ENCODE measurements at places on chromosomes 7 and 10.

GRCh38 chr10:132141076-132141475 is 45.7 kb upstream of the DPYSL4 start:
- no peak for DNase-seq

DNA sequence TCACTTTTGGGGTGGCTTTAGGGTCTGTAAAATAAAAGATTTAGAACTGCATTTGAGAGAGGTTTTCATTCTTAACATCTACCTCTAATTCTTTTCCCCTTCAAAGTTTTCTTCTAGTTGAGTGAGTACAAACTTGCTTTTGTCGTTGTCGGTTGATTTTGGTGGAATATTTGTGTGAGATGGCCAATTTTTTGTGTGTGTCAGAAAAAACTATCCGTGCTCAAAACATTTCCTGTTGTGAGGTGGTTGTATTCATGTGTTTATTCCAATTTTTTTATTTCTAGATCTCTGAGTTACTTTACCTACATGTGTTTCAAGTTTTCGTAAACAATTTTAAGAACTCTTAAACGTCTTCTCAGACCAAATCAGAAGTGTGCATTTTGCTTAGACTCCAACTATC is 1.6 kb downstream of the AHR start:
- no peak for DNase-seq

DNA sequence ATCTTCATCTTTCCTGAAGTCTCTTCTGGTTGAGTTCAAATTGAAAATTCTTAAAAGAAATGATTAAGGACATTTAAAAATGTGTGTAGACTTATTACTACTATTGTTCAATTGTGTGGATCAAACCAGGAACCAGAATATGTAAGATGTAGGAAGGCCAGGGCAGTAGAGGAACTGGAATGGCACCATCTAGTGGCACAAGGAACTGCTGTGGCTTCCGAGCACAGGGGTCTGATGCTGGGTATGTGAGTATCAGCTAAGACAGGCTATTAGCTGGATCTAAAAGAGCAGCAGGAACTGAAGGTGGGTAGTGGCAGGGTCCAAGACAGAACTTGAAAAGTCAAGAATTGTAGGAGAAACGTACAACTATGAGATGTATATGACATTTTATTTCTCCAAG is 247.3 kb downstream of the SEMA3A start:
- DNase-seq, result no peak

DNA sequence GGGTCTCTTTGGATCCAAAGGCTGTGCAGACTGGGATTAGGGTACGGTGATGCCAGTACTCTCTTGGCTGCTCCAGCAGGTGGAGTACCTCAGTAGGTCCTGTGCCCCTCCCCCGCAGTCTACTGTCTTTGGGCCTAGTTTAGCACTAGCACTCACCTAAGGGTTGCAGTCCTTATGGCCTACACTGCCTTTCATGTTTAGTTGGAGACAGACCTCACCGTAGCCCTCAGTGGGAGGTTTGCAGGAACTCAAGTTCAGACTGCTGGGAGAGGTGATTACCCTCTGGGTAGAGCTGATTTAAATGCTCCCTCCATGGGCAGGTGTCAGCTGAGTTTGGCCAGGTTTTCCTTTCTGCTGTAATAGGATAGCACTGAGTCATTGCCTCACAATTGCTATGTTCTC is 210.8 kb upstream of the TMEM196 start:
- no peak for DNase-seq

DNA sequence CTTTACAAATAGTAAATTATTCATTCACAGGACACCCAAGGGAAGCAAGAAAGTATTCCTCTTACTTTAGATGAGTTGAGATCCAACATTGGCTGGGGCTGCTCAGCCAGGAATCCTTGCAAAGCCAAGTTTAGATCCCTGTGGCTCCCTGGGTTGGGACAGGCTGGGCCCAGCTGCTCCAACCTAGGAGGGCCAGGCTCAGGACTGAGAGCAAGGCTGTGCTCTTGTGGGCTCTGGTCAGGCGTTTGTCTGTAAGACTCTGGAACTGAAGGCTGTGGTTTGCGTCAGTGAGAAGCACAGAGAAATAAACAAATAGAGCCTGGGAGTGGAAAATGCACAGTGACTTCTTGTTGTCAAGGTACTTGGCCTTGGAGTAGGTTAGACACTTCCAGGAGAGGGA is 53.2 kb upstream of the TMEM273 start:
- no peak for DNase-seq

DNA sequence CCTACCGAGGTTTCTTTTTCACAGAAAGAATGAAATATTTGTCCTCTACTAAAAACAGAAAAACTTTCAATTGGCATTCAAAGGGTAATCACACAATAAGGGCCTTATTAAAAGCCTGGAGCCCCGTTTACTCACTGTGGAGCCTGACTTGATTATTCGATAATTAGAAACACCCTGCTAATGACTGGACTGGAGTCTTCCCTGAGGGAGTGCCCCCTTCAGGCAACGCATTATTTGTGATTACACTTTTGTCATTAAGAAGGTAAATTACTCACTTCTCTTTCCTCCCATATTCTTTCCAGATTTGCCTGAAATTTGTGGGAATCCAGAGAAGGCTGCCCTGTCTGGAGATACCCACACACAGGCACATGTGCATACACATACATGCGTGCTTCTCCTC is 444.2 kb upstream of the NPVF start:
- no peak for DNase-seq

DNA sequence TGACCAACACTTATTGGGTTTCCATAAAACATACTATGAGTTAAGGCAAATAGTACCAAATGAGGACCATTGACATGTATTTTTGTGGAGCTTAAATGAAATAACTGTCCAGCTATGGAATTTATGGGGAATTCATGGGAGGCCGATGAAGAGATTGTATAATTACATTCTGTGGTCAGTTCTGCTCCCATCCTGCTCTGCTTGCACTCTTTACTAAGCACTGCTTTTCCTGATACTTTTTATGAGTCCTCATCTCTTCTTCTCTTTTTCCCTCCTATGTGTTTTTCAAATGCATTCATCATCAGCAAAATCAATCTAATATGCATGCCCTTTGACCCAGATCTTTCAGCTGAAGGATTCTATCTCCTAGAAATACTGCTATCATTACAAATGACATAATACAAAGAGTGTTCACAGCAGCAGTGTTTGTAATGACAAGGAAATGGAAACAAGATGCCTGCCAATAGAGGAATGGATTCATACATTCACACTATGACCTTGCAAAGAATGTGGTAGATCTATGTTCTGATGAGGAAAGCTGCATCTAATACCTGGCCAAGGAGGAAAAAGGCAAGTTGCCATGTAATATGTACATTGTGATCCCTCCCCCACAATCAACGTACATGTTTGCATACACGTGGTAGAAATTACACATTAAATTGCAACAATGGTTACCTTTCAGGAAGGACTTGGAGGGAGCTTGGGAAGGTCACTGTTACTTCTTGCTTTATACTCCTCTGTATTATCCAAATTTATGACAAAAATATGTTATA is 73.9 kb downstream of the PCGF5 start:
- DNase-seq, result no peak

GRCh38 chr10:31587691-31588090 is 268.7 kb downstream of the ZEB1 start:
- DNase-seq, result no peak

GRCh38 chr7:116653204-116653603 is 18.8 kb upstream of the MET start:
- no peak for DNase-seq

DNA sequence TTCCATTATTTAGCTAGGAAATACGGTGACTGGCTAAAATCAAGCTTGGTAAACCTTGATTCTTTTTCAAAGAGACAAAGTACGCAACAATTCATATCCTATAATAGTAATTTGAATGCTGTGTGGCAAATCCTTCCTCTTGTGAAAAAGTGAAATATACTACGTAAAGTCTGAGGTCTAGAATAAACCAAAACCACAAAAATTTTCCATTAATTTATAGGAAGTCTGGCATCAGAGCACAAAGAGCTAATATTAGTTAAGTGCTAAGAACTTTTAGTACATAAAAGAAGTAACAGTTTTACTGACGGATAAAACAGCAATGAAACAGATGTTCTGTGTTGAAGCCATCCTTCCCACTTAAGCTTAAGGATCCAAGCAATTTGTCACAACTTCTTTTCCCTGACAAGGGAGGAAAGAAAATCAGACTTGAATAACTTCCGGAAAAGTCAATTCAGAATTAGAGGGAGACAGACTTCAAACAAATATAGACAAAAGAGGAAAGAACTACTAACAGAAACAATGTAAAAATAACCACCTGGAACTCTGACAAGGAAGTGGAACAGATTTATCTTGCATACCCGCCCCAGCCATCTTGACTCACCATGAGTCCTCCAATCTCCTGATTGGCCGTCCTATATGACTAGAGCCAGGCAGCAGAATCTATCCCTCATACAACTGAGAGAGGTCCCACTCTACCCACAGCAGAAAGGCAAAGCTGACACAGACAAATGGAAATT is 34.6 kb downstream of the RHEB start:
- no peak for DNase-seq

DNA sequence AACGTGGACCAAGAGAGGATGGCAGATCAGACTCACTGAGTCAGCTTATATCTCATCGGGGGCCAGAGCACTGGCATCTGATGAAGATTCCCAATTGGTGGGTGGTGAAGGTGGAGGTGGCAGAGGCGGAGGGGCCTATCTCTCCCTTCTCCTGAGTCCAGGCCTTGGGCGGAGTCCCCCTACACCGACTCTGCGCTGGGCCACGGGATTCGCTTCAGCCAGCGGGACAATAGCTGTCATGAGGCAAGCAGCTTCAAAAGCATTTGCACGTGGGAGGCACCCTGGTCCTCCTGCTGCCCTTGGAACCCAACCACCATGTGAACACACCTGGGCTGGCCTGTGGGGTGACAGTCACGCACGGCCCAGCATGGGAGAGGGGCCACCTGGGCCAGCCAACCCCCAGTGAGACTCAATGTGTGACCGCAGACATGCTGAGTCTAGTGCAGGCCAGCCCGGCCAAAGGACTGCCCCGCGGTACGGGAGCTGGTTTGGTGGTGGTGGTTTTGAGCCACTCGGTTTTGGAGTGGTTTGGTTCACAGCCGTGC is 466.8 kb upstream of the FOXK1 start:
- DNase-seq, result no peak

DNA sequence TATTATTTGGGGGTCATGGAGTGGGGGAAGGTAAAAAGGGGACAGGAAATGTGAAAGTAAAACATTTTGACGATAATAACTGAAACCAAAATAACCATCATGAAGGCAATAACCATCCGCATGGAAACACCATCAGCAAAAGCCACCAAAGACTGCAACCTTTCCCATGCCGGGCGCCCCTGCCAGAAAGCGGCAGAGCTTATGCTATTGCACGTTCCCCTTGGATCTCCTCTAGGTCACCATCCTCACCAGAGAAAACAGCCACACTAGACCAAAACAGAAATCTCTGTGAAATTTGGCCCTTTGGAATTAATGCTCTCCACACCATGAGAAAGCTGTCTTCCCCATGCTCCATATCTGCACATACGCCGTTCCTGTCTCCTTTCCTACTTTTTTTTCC is 31.1 kb downstream of the DRGX start:
- no peak for DNase-seq

GRCh38 chr10:11810973-11811372 is 12.2 kb upstream of the PROSER2 start:
- DNase-seq, result no peak

DNA sequence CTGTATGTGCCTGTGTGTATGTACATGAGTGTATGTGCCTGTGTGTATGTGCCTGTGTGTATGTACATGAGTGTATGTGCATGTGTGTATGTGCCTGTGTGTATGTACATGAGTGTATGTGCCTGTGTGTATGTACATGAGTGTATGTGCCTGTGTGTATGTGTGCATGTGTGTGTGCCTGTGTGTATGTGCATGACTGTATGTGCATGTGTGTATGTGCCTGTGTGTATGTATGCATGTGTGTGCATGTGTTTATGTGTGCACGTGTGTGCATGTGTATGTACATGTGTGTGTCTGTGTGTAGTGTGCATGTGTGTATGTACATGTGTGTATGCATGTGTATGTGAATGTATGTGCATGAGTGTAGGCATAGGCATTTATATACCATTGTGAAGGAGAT is 274.8 kb downstream of the ADARB2 start:
- DNase-seq, result no peak

- no peak for DNase-seq
These were observed 487.4 kb downstream of the TNS3 start for GRCh38 chr7:47094462-47094861.

- no peak for DNase-seq
These were observed 629.1 kb downstream of the PARD3 start for GRCh38 chr10:34185998-34186397.

DNA sequence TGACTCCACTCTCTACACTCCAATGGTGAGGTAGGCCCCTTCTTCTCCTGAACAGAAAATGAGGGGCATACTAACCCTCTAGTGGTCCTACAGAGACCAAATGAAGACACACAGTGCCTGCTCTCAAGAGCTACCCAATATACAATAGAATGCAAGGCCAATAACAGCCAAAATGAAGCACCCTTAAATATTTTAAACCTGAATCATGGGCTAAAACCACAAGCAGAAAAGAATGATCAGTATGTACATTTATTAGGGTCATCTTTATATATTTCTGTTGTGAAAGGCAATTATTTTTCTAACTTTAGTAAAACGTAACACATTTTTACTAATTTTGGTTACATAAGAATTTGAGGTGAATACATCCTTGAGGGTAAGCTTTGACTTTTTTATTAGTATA is 49.9 kb upstream of the COL1A2 start:
- DNase-seq, result no peak

DNA sequence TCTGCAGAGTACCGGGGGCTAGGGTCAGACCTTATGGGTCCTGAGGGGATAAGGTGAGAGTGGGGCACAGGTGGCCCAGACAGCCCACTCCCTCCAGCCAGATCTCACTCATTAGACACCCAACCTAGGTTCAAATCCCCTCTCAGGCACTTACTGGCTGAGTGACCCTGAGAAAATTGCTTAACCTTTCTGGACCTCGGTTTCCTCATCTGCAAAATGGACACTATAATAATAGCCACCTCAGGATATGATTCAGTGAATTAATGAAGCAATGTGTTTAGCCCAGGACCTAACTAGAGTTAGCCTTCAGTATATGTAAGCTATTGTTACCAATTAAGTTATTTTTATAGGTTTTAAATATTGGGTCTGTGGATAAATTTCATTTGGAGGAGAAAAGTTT is 122.6 kb downstream of the RGS10 start:
- no peak for DNase-seq

DNA sequence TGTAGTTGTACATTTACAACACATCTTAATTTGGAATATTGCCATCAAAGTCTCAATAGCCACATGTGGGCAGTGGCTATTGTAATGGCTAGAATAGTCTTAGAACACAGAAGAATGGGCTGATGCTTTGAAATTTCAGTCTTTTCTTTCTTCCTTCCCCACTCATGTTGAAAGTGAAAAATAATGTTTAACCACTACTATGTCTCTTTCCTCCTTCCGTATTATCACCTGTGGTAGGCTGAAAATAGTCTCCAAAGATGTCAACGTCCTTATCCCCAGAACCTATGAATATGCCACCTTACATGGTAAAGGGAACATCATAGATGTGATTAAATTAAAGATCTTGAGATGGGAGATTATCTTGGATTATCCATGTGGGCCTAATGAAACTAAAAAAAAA is 154.0 kb downstream of the SUGCT start:
- no peak for DNase-seq

All from hindlimb muscle (tissue), 1 donor.